Activated T-helper 9 cell treated with anti-CD3 and anti-CD28 coated beads, Interleukin-2, amount 50 U/mL, for 16 hours (primary cell): ENCODE measurements at places on chromosomes 4 and X.

DNA sequence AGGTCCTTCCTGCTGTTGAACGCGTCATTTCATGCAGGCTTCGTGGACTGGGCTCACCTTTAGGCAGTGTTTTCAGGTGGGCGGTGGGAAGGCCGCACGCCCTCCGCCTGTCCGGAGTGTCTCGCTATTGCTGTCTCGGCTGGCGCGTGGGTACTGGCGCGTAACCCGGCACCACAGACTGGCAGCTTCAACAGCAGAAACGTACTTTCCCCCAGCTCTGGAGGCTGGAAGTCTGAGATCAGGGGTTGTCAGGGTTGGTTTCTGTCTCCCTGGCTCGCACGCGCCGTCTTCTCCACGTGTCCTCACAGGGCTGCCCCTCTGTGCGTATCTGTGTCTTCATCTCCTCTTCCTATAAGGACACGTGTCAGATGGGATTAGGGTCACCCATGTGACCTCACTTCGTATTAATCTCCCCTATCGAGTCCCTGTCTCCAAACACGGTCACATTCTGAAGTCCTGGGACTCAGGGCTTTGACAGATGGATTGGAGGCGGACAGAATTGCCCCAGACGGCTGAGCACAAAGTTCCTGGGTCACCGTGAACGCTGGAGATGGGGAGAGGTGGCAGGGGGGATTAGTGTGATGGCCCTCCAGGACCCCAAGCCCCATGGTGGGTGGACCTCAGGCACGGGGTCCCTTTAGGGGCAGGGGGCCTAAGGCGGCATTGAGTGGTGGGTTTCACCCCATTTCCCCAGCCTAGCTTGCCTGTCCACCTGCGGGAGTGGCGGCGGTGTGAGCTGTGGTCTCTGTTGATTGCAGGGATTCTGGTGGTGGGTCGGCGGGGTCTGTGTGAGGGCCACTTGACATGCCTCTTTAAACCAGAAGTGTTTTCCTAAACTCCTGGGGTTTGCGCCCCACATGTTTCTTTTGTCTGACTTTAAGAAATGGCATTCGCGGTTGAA is 83.4 kb upstream of the LRPAP1 start:
- DNase-seq: no peak

GRCh38 chr4:90127223-90127705 is at the start of gene CCSER1:
TSS of gene CCSER1 (plus strand) at chr4:90127394.
- peak; percentile 14 for DNase-seq

DNA sequence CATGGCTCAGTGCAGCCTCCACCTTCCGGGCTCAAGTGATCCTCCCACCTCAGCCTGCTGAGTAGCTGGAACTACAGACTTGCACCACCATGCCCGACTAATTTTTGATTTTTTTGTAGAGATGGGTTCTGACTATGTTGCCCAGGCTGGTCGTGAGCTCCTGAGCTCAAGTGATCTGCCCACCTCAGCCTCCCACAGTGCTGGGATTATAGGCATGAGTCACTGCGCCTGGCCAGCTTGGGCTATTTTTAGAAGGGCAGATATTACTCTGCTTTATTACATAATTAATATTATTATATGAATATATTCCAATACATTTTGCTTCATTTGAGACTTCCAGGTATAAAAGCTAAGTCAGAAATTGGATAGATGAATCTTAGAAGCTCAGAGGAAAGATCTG is 143.7 kb upstream of the ANK2 start:
- no peak for DNase-seq

- DNase-seq: no peak
These were observed 48.8 kb downstream of the LIMCH1 start for GRCh38 chr4:41586675-41587225.

DNA sequence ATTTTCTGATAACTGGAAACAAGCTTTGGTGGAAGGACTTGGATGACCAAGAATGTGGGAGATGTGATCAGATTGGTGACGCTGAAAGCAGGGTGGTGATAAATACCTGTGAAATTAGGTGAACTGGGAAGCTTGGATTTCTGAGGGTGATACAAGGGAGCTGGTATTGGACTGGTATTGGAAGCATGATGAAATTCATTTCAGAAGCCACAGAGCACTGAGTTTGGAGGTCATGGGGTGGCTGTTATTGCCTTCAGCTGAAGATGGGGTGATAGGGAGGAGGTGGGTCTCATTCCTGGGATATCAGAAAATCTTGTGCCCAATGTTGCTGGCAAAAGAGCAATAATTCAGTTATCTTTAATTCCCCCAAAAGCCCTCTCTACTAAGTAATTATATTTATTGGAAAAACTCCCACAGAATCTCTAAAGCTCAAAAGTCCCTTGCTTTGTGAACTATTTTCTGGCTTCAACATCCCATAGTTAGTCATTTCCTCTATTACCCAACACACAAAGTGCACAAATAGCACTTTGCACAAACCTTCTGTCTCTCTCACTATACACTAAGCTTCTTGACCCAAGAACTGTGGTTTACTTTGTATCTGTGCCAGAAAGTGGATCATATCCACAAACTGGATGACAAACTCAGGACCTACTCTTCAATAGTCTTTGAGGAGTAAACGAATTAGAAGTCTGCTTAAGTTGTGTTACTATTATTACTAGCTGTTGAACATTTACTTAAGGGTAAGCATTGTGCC is 23.1 kb upstream of the CAMK2D start:
- no peak for DNase-seq

GRCh38 chr4:140346136-140346535 is 27.3 kb upstream of the SCOC start:
- DNase-seq: no peak

- DNase-seq: no peak
These were observed 62.8 kb downstream of the PPP3CA start for GRCh38 chr4:101284546-101284945.

GRCh38 chrX:153731117-153731844 is 6.6 kb downstream of the ABCD1 start:
- DNase-seq: no peak

- DNase-seq: no peak
These were observed 113.8 kb downstream of the PCDH19 start for GRCh38 chrX:100296183-100296753.

DNA sequence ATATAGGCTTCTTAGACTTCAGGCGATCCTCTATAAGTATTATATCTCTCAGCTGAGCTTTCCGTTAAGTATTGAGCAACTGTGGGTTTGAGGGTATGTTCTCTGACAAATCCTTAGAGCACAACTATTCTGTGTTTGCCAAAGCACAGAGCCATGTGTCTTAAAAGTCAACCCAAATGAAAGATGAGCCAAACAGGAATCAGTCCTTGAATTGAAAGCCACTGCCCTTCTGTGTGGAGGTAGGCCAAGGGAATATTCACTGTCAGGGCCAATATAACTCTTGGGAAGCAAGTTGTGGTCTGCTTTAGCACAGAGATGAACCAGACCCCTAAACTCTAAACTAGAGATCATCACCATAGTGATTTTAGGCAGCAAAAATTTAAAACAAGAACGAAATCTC is 164.0 kb downstream of the STAG2 start:
- DNase-seq: no peak

- DNase-seq: no peak
These were observed 40.3 kb downstream of the DMD start for GRCh38 chrX:33171041-33171440.

GRCh38 chr4:38128478-38129459 is 168.6 kb downstream of the PTTG2 start:
- DNase-seq: peak; percentile 66

DNA sequence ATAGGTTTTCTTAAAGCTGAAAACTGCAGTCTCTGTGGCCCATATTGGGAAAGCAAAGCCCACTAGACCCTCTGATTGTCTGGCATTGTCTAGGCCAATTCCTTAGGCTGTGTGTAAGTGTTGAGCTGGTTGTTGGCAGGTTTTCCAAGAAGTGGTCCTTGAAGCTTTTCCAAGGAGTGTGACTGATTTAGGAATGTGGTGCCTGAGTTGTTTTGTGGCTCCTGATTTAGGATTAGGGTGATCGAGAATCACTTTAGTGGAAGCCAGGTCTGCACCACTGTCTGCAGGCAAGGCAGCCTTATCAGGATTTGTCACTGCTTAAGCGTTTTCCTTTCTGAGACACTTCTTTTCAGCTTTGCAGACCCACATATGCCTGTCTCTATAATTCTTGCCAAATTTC is 339.0 kb upstream of the DDX53 start:
- DNase-seq: no peak

- no peak for DNase-seq
These were observed 39.8 kb downstream of the ZNF280C start for GRCh38 chrX:130228871-130229270.

GRCh38 chrX:154358011-154358410 is 16.4 kb downstream of the FLNA start:
- DNase-seq: no peak
